Stimulated activated CD4-positive, alpha-beta T cell treated with anti-CD3 and anti-CD28 coated beads, Interleukin-4, amount 100 ng/mL, for 4 hours (primary cell): ENCODE measurements at places on chromosomes 4 and X.
A peak's percentile ranks its signal among the peaks of the same experiment; 100 is the strongest.

GRCh38 chr4:17502756-17503155, 9.1 kb downstream of the QDPR start:
- no peak for DNase-seq

DNA sequence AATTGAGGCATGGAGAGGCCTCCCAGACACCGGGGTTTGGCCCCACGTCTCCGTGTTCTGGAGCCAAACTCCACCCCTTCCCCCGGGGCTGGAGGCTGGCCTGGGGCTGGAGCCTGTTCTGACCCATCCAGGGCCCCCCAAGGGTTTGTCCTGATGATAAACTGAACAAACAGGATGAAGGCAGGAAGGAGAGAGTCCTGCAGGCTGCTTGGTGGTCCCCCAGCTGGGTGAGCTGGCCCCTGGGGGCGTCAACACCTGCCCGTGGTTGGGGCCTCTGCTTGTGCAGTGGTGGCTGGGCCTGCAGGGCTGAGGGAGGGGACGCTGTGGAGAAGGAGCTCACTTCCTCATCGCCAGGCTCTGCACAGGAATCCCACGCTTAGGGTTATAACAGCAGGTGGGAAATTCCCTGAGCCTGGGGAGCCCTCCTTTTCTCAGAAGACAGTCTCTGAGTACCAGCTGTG, 2.3 kb downstream of the SH3TC1 start:
- DNase-seq = peak; percentile 56

GRCh38 chr4:7015383-7016035, 27.7 kb upstream of the TADA2B start:
- no peak for DNase-seq

DNA sequence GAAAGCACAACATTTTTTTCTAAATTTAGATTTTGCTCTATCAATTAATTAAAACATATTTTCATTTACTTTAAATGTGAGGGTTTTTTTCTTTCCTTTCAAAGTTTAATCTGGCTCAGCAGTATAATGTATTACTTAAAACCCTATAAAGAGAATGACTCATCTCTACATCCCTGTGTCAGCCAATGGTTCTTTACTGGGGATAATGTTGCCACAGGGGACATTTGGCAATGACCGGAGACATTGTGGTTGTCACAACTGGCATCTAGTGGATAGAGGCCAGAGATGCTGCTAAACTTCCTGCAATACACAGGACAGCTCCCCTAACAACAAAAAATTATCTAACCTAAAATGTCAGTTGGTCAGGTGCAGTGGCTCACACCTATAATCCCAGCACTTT, 53.8 kb downstream of the SYNPO2 start:
- no peak for DNase-seq

- DNase-seq = peak; percentile 14
These were observed 19.4 kb downstream of the AWAT2 start for GRCh38 chrX:70030301-70030767.

GRCh38 chr4:172207886-172208285, 394.7 kb downstream of the GALNTL6 start:
- no peak for DNase-seq

DNA sequence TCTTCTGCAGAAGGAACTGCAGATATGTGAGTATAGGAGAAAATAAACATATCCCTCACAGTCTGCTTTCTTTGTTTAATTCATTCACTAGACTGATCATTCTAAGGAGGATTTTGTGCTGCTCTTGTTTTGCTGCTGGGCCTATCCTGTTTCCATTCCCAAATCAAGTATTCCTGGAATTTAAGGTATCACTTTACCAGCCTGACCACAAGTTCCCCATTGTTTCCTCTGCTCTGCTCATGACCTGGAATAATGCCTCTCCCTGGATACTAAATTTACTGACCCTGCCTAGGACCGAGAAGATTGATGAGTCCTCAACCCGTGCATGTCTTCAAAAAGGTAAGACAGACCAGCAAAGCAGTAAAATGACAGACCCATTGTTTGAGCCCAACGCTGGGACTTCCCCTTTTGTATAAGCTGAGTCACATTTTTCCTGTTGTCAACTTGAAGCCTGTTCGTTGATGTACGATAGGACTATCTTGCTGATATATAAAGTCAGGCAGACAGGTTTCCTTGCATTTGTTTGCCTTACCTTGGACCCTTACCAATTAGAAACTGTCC, 85.5 kb upstream of the TET2 start:
- peak; percentile 5 for DNase-seq

GRCh38 chr4:187172340-187172761, 448.7 kb upstream of the FAT1 start:
- no peak for DNase-seq

GRCh38 chr4:125013891-125014290, 300.9 kb upstream of the FAT4 start:
- DNase-seq = no peak

GRCh38 chrX:19285857-19286256, 57.9 kb upstream of the PDHA1 start:
- DNase-seq = no peak
